Left renal pelvis (tissue), 4 donors: ENCODE measurements at places on chromosomes 7 and 10.
A peak's percentile ranks its signal among the peaks of the same experiment; 100 is the strongest.

- no peak for DNase-seq
These were observed 42.0 kb downstream of the VWA2 start for GRCh38 chr10:114281006-114281405.

DNA sequence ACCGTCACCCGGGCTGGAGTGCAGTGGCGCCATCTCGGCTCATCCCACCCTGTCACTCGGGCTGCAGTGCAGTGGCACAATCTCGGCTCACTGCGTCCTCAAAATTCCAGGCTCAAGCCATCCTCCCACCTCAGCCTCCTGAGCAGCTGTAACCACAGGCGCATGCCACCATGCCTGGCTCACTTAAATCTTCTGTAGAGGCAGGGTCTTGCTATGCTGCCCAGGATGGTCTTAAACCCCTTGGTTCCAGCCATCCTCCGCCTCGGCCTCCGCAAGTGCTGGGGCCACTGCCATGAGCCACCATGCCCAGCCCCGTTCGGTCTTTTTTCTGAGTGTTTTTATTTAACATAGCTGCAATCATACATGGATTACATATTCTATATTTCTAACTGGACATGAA, 30.6 kb downstream of the ZFAND2A start:
- no peak for DNase-seq

GRCh38 chr10:30818010-30818660, 188.6 kb upstream of the LYZL2 start:
- no peak for DNase-seq

DNA sequence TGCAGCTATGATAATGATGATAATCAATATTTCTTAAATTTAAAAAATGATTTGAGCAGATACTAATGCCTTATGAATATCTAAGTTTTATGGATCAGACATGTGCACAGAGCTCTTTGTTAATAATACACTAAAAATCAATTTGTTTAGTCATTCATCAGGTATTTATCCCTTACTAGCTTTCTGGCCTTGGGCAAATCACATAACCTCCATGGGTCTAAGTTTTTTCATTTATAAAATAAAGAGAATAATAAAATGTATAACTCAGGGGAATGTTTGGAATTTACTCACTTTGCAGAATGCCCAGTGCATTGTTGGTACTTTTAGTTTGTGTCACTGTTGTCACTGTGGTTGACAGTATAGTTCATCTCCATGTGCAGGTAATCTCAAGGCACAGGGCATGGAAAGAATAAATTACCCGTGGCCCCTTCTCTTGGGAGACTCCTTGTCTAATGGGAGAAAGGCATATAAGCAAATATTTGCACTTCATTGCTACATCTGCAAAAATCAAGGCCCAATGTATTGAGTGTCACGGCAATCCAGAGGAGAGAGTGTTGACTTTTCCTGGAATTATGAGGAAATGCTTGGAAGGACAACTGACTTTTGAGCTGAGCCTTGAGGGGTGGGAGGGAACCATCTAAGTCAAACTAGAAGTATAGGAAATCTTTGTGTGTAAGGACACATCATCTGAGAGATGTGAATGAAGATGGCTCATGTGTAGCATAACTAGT, 64.7 kb upstream of the CTTNBP2 start:
- DNase-seq, result no peak

DNA sequence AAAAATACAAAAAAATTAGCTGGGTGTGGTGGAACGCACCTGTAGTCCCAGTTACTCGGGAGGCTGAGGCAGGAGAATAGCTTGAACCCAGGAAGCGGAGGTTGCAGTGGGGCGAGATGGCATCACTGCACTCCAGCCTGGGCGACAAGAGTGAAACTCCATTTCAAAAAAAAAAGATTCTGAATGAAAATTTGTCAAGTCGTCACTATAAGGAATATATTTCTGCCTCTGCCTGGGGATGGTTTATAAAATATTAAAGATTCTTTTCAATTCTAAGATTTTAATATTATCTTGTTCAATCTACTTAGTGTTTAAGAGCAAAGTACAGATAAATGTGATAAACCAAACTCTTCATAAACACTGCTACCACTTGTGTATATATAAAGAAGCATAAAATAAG, 147.3 kb downstream of the NRBF2 start:
- DNase-seq, result no peak

GRCh38 chr7:4794591-4795350, 19.3 kb downstream of the AP5Z1 start:
- no peak for DNase-seq

DNA sequence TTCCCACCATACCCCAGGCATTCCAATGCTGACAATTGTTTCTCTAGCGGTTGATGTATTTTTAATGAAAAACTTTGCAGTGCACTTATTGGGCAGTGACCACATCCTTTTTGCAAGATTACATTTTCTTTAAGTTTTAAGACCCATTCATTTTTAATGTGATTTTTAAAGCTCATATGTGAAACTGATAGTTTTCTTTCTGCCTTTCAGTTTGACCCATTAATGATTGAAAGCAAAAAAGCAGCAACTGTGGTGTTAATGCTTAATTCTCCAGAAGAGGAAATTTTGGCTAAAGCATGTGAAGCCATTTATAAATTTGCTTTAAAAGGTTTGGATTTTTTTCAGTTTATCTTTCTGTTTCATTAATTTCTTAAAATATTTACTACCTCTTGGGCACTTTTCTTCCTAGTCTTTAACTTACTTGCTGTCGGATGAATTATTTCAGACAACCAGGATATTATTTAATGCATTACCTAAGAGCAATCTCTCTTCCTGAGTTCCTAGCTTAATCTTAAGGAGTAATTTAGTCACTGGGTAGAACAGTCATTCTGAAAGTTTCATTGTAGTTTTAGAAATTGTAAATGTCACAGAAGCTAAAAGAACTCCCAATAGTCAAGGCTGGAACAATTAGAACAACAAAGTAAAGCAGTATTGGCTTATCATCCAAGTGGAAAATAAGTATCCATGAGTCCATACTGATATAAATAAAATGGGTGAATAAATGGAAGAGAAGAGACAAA, 18.3 kb downstream of the ARMC3 start:
- no peak for DNase-seq

- DNase-seq, result peak; percentile 36
These were observed 1.0 kb downstream of the ATE1 start for GRCh38 chr10:121926671-121927317.
